ENCODE measurements at places on chromosomes 2 and 18. TPM values are rescaled to one million over a fixed set of nuclear protein-coding genes. Genes with fewer than 3 reads are reported as not detected.

DNA sequence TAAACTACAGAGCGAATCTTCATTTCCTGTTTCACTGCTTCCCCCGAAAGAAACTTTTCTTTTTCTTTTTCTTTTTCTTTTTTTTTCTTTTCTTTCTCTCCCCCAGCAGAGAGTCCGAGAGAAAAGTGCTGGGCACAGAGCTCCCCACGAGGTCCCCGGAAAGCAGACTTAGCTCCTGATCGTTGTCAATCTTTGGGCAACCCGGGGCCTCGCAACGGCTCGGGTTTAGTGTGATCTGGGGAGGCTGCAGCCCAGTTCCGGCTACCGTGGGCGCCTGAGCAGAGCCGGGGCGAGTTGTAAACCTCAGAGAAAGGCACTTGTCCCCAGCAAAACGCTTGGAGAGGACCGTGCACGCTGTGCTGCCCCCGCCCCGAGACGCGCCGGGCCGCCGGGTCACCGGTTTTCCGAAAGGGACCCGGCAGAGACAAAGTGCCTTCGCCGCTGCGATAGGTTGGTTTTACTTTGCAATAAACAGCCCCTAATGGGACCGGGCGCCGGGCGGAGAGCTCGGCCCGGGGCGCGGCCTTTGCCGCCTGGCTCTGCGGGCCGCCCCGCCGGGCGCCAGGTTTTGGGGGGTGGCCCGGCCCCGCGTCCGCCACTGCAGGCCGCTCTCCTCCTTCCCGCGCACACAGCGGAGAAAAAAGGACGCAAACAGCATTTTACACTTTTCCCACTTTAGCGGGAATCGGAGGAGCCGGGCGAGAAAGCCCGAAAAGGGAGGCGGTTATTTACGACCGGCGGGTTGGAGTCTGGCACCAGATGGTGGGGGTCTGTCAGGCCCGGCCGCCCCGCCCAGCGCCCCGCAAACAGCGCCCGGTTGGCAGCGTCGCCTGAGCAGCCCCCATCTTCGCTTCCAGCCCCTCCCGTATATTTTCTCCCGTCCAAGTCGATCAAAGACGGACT lies 136.0 kb downstream of the INSIG2 start:
- peak; percentile 7 for DNase-seq

CIB4 gene
- not detected for total RNA-seq

DNA sequence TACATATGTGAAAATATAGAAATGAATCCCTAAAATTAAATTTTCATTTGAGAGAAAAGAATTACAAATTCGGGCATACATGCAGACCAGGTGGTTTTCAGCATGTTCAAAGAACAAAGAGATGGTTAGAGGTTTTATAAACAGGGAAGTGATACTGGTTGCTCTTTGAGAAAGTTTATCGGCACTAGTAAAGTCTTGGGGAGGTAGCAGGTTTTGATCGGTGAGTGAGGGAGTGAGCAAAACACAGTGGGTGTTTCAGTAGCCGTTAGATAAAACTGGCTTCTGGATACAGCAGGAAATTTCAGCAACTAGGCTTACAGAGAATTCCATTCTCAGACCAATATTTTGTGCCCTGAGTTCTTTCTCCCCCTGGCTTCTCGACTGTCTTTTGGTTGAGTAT lies 51.1 kb downstream of the DSC3 start:
- no peak for DNase-seq

LHCGR gene
- total RNA-seq, result 0.59 TPM

DNA sequence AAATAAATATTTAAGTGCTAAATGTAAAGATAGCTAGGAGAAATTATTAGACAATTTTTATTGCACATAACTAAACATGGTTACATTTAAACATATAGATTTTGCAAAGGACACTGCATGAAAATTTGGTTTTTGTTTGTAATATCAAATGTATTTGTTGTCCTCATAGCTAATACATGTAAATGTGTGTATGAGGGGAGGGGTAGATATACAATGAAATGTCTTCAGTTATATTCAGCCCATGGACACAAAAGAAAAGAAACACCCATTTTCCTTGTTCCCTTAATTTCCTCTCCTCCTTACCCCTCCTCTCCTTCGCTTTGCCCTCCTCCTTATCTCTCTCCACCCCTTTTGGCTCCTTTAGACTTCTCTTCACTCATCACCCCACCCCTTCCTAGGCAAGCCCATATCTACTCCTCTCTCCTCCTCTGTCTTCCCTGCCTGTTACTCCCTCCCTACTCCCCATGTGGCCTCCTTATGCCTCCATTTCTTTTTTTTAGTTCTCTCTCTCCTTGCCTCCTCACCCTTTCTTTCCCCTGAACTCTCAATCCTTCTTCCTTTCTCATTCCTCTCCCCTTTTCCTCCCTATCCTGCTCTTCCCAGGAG lies 1.4 kb downstream of the COL3A1 start:
- DNase-seq, result no peak

DNA sequence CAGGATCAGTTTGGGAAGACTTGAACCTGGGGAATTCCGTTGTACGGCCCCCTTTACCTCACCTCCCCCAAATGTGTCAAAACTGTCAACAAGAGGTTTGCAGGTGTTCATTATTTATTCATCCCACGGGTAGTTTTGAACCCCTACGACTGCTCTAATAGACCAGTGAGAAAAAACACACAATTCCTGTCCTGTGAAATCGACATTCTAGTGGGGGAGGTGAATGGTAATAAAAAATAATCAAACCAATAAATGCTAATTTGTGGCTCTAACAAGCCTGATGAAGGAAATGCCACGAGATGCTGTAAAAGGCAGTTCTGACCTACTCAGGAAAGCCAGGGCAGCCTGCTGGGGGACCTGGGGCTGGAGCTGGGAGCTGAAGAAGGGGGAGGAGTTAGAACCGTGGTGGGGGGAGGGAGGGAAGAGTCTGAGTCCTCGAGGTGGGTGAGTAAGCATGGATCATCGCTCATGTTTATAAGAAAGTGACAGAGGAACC lies 463 bp upstream of the DNAJB2 start:
- no peak for DNase-seq

SFTPB gene
- 24.8 TPM for total RNA-seq

DNA sequence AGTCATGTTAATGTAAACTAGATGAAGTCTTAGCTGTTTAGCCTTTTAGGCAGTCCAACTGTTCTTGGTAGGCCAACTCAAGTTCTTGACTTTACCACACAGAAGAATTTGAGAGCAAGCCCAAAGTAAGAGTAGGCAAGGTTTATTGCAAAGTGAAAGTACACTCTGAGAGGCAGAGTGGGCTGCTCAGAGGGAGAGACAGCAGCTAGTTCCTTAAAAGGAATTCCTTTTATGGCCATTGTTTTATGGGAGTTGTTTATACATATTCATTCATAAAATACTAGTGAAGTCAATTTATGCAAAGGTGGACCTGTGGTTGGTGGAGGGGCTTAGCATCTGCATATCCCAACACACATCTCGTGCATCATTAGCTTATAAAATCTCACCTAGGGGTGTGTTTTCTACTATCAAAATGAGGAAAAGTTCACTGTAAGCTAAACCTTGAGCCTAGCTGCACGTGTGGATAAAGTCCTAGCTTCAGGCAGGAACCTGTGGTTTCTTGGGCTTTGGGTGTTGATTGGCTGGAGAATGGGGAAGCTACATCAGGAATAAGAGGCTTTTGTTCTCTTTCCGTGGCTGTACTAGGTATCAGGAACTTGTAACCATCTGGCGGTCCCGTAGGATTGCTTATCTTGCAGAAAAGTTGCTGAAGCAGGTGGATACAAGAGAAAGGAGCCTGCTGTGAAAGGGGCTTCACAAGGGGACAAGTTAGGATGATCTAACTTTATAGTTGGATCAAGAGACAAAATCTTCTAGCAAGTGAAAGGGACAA lies 110.4 kb upstream of the GULP1 start:
- DNase-seq, result no peak
